ENCODE measurements at places on chromosomes 2 and 18. TPM values are rescaled to one million over a fixed set of nuclear protein-coding genes. Genes with fewer than 3 reads are reported as not detected.

Gene MDH1B
- total RNA-seq, result 1.1 TPM

Gene PRSS56
- total RNA-seq, result 0.11 TPM

Gene ALPG
- 0.45 TPM for total RNA-seq

Gene SKOR2
- total RNA-seq, result not detected

Gene RBBP8
- total RNA-seq, result 23.8 TPM

Gene FSHR
- not detected for total RNA-seq

Gene NT5C1B
- total RNA-seq, result not detected

Gene SPATA3
- total RNA-seq, result not detected

Gene ALPI
- not detected for total RNA-seq

Gene ABCG8
- not detected for total RNA-seq

Gene MATN3
- 11.4 TPM for total RNA-seq

Gene TMEM198
- 0.55 TPM for total RNA-seq

Gene TBC1D8
- total RNA-seq, result 49.9 TPM

Gene MTIF2
- 38.1 TPM for total RNA-seq

Measured in A549 treated with GW870086 at 1 μM for 4 hours (cell line).